ENCODE measurements at places on chromosomes 7 and 10.

GRCh38 chr10:112409299-112409698, 35.4 kb downstream of the ACSL5 start:
- no peak for DNase-seq

DNA sequence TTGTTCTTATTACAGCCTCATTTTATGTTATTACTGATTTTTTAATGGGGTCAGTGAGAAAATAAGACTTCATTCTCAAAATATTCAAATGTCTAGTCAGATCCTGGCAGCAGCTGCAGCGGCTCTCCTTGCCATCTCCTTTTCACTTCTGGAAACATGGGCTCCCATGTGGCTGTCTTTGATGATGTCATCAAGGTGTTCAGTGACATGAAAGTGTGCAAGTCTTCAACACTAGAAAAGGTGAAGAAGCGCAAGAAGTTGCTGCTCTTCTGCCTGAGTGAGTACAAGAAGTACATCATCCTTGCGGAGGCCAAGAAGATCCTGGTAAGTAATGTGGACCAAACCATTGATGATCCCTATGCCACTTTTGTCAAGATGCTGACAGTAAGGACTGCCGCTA, 19.6 kb downstream of the KLLN start:
- no peak for DNase-seq

DNA sequence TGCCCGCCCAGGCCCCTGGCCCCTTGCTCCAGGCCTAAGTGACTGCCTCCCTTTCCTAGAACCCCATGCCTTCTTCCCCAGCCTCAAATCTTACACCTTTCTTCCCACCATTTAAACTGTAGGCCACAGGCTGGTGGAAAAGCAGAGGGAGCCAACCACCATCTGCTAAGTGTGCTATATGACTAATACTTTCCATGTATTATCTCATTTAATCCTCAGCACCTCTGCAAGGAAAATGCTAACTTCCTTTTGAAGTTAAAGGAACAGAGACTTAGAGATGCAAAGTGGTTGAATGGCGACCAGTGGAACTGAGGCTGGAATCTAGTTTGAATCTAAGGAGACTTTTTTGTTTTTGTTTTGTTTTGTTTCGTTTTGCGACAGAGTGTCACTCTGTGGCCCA, 17.8 kb upstream of the MTPAP start:
- DNase-seq: no peak

DNA sequence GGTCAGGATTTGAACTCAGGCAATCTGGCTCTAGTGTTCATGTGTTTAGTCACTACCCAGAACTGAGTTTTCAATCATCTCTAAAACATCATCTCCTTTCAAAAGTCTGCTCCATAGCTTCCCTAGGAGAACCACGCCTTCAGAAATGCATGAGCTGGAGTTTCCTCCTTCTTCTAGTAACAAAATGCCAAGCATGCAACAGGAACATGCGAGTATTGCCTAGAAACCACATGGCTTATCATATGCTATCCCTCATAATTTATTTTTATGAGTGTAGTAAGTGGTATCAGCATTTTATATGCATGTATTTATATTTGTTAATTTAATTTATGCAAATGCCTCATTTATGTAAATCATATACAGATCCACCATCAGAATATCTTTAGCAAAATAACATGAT, 170.9 kb downstream of the RAB11FIP2 start:
- DNase-seq: no peak

DNA sequence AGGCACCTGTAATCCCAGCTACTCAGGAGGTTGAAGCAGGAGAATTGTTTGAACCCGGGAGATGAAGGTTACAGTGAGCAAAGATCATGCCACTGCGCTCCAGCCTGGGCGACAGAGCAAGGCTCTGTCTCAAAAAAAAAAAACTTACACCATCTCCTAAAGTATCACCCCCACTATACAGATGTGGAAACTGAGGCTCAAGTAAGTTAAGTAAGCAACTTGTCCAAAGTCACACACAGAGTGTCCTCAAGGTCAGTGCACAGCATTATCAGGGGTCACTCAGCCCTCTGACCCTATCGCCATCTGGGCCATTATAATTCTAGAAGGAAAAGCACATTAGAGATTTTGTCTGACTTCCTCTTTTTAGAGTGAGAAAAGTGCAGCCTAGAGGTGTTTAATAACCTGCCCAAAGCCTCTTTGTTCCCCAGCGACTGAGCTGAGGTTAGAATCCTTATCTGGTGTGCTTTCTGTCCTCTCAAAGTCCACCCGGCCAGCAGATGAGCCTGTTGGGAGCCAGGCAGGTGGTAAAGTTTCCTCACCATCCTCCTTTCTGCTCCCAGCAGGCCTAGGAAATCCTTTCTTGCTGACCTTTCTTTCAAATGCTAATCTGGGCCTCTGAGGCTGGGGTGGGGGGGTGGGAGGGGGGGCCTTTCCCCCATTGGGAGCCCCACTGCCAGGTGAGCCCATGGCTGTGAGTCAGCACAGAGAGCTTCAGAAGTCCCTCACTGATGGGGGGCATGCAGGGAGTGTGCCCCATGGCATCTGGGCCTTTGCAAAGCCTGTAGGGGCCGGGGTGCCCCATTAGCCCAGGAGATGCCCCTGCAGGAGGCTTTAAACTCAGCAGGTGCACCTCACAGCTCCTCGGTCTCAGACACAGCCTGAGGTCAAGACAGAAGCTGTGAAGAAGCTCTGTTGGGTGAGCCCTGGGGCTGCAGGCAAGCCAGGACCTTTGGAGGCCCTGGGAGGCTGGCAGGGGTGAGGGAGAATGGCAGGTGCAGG, 12.0 kb upstream of the KCNMA1 start:
- no peak for DNase-seq

- no peak for DNase-seq
Observed at GRCh38 chr7:158240801-158241200, 346.8 kb downstream of the PTPRN2 start.
